ENCODE measurements at places on chromosomes 11 and 22. TPM values are rescaled to one million over a fixed set of nuclear protein-coding genes. Genes with fewer than 3 reads are reported as not detected.

Gene KCNE3
- not detected for total RNA-seq

Gene RIC3
- 14.5 TPM for total RNA-seq

Gene MISFA
- 0.61 TPM for total RNA-seq

Gene CD81
- total RNA-seq = 227 TPM

Gene SLC5A1
- total RNA-seq = not detected

Gene PHLDB1
- total RNA-seq = 0.90 TPM

Gene LARGE1
- 1.0 TPM for total RNA-seq

Gene BACE1
- total RNA-seq = 0.48 TPM

GRCh38 chr22:17359501-17359900, 9.8 kb upstream of the CECR2 start:
- DNase-seq = no peak

- DNase-seq = no peak
Observed at GRCh38 chr22:27170491-27170890, 513.1 kb downstream of the MIAT start.

DNA sequence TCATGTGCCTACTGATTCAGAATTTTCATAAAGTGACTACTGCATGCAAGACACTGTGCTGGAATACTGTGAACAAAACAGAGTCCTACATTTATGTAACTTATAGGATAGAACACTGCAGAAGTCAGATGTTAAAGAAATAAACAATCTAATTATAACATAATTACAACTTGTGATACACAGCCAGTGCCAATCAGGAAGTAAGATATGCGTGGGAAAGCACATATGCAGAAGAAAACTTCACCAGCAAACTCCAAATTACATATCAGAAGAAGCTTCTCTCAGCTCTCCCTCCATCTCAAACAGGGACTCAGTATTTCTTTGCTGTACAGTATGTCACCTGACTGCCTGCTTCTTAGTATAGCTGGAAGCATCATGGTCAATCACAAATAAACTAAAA, 37.4 kb downstream of the PAK1 start:
- DNase-seq = no peak

DNA sequence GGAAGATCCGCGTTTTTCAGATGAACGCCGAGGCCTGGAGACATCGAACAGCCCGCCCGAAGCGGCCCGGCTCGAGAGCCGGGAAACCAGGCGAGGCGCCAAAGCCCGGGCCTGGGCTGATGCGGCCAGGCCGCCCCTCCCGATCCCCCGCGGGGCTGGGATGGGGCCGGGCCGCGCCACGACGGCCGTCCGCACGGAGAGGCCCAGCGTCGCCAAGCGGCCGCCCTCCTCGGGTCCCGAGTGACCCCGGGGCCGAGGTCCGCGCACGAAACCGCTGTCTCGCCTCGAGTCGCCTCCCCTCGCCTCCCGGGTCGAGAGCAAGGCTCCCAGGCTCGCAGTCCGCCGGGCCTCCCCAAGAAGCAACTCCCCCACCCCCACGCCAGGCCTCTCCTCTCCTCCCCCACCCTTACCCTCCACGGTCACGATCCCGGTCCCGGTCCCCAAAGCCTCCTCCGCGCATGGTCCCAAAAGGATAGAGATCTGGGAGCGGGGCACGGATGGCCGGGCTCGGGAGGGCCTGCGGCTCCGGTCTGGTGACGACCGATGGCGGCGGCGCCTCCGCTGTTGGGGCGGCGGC, 482 bp downstream of the DDX17 start:
- DNase-seq = peak; percentile 47

DNA sequence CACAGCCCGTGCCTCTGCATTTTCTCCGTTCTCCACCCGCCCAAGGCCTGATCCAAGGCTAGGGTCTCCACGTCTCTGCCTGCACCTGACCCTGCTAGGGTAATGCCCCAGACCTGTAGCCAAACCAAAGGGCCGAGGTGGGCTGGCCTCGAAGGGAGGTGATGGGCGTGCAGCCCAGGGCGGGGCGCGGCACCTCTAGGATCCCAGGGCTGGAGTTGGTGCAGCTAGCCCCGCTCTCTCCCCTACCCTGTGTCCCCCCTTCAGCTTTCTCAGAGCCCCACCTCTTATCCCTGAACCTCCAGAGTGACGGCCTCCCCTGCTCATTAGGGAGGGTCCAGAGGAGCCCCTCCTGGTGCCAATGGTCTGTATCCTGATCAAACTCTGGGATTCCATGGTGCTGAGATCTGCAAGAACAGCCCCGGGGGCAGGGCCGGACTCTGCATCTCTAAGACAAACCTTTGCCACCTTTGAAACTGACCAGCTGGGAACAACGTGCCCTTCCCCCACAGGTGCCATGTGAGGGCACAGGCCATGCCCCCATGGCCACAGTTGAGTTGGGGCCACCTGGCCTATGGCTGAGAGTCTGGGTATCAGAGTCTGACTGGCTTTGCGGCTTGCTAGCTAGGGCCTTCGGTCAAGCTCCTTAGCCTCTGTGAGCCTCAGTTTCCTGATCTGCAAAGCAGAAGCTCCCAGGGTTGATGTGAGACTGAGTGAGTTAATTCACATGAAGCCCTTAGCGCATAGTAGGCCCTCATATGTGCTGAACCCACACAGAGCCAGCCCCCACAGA, 23.1 kb upstream of the CBX7 start:
- no peak for DNase-seq

DNA sequence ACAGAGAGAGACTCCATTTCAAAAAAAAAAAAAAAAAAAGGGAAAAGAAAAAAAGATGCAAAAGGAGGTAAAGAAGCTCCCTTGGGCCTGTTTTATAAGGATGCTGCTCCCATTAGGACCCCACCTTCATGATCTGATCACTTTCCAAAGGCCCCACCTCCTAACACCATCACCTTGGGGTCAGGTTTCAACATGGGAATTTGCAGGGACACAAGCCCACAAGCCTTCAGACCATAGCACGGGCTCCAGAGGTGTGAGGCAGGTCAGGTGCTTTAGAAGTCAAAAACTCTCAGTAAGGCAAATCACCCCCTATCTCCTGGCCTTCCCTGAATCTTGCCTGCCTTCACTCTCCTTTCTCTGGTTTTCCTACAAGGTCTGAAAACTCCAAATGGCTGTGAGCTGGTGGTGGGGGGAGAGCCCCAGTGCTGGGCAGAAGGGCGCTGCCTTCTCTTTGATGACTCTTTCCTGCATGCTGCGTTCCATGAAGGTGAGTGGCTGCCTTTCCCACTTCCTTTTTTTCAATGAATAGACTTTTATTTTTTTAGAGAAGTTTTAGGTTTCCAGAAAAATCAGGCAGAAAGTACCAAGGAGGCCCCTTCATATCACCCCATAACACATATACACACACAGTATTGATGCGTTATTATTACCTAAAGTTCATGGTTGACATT, 13.2 kb downstream of the ASPHD2 start:
- DNase-seq = no peak

- no peak for DNase-seq
Observed at GRCh38 chr11:131583421-131583820, 213.0 kb downstream of the NTM start.

- peak; percentile 60 for DNase-seq
Observed at GRCh38 chr11:116276051-116277044, 496.4 kb downstream of the BUD13 start.

DNA sequence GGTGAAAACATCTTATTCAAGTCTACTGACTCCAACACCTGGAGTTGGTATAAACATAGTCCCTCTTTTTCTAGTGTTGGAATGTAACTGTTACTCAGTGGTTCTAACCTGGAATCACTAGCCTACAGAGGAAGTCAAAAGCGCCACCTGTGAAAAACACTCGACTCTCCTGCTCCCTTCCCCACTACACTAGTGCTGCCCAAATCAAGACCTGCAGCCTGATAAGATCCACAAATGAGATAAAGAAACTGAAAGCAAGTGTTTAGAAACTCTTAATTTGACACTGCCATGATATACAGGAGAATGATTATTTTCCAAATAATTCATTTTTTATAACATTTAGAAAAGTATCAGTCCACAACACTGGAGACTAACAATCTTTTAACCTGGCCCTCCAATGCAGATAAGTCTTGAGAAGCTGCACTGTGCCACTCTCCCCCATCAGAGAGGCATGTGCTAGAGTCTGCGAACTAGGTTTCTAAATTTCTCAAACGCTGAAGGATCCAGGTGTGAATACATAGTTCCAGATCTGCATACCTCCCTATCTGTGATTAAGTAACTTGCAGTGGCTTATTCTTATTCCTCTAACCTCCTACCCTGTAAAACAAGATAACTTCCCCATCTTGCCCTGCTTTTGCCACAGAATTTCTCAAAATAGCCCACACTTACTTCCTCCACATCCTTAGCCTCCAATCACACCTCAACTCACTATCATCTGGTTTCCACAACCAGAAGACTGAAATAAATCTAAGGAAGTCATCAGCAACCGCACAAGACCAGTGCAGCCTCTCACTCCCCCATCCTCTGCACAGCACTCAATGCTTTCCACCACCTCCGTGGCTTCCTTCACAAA, 88.1 kb downstream of the RRAS2 start:
- no peak for DNase-seq

DNA sequence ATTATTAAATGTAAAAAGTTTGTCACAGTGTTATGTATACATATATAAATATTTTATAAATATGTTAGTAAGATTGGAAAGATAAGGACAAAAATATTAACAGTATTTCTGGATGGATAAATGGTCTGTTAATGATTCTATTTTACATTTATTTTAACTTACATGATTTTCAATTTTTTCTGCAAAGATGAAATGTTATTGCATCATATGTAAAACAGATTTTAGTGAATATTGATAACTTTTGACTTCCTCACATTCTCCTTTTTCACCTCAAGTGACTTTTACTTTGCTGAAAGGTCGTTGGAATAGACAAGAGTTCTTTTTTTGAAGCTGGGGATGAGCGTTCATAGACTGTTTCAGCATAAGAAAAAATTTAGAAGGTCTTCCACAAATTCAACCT, 1554.7 kb upstream of the TENM4 start:
- DNase-seq = no peak

DNA sequence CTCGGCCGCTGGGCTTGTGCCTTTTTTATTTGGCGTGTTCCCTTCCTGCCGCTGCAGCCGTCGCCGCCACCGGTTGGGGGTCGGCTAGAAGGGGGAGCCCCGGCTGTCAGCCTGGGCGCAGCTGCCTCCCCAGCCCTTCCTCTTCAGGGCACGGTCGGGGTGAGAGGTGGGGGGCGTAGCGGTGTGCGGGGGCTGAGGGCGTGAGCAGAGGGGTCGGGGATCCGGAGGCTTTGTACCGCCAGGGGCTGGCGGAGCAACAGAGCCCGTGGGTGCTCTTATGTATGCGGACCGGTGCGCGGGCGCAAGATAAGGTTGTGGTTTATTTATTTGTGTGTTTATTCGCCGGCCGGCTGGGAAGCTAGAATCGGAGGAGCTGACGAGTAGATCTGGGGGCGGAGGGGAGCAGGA, 477 bp downstream of the ZBTB16 start:
- peak; percentile 17 for DNase-seq

DNA sequence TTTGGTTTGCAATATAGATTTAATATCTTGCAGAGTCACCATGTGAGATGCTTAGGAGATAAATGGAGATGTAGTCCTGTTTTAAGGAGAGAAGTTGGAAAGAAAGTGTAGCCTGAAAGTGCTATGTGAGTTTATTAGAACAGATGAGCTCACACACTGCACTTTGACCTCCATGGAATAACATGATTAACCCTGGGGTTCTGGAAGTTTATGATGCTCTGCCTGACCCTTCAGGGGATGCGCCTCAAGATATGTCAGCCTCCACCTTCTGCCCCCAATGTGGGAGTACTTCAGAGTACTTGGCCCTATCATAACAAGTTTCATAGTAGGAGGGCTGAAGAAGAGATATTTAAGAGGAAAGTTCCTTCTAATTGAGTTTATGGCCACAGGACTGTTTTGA, 23.3 kb upstream of the TRIM21 start:
- DNase-seq = no peak

GRCh38 chr11:79054636-79055035, 386.2 kb downstream of the TENM4 start:
- no peak for DNase-seq

DNA sequence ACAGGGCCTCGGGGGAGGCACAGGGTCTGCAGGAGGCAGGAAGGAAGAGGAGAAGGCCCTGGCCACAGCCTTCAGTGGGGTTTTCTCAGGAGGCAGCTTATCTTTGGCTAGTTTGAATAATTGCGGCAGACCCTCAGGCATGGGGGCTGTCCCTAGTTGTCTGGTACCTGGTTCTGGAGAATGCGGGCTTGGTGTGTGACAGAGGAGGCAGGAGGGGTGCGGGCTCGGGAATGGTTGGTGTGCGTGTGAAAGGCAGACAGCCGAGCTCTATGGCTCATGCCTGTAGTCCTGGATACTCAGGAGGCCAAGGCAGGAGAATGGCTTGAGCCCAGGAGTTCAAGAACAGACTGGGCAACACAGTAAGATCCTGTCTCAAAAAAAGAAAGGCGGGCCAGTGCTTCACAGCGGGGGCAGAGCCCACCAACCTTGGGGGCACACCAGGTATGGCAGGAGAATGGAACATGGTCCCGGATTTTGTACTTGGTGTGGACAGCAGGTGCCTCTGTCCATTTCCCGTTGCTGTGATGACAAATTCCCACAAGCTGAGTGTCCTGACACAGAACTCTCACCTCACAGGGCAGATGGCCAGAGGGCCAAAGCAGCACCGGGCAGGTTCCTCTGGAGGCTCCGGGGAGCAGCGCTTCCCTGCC, 640.6 kb downstream of the TBC1D22A start:
- no peak for DNase-seq

DNA sequence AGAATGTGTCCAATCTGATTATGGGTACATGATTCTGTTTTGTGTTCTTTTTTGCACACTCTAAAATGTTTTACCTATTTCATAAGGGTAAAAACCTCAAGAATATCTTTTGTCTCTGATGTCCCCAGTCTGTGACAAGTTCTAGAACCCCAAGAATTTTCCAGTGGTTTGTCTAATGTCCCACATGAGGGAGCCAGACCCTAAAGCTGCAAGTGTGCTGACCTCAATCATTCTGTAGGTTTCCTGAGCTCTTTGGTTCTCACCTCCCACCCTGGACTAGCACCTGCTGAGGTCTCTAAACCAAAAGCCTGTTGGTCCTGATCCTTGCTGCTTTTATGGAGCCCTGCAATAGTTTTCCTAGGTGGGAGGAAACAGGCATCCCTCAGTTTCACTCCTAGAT, 149.8 kb upstream of the MPPED2 start:
- DNase-seq = no peak

DNA sequence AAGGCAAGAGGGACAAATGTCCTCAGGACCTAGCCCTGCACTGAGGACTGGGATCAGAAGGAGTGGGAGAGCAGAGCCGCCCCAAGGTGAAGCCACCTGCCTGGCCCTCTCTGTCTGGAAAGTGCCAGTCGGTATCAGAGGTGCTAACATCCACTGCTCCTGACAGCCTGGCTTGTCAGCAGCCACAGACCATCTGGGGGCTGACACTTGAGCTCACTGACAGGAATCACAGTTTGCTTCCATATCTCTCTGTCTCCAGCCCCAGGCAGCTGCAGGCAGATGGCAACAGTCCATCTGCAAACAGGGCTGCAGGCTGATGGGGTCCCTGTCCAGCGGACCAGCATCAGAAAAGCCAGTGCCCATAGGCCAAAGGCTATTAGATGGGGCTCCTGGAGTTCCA, 5.5 kb downstream of the OPCML start:
- DNase-seq = no peak

DNA sequence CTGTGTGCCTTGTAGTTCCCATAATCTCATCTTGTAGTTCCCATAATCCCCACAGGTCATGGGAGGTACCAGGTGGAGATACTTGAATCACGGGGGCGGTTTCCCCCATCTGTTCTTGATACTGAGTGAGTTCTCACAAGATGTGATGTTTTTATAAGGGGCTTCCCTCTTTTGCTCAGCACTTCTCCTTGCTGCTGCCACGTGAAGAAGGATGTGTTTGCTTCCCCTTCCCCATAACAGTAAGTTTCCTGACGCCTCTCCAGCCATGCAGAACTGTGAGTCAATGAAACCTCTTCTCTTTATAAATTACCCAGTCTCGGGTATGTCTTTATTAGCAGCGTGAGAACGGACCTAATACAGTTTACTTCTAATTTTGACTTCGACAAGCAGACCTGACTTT, 14.0 kb upstream of the SMIM38 start:
- DNase-seq = no peak

Data from activated T-cell treated with anti-CD3 and anti-CD28 coated beads, Interleukin-2, amount 50 U/mL, for 4 hours (primary cell).